ENCODE measurements at places on chromosomes 7 and 10.

- DNase-seq, result no peak
These were observed 2.7 kb downstream of the LRRC20 start for GRCh38 chr10:70379581-70380176.

DNA sequence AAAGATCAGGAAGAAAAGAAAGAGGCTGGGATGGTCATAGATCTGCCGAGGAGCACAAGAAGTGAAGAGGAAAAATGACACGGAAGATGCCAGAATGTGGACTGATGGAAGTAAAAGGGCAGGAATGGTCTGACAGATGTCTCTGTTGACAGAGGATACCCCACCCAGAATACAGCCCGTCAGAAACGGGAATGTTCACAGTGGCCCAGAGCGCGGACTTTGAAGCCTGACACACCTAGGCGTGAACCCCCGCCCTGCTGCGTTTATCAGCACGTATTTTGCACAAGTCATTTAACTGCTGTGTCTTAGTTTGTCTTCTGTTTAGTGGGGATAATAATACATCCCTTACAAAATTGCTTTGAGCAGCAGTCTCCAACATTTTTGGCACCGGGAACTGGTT lies 27.1 kb downstream of the AKR1B1 start:
- DNase-seq, result no peak

- DNase-seq, result no peak
These were observed 825.1 kb upstream of the ZWINT start for GRCh38 chr10:57186201-57186600.

DNA sequence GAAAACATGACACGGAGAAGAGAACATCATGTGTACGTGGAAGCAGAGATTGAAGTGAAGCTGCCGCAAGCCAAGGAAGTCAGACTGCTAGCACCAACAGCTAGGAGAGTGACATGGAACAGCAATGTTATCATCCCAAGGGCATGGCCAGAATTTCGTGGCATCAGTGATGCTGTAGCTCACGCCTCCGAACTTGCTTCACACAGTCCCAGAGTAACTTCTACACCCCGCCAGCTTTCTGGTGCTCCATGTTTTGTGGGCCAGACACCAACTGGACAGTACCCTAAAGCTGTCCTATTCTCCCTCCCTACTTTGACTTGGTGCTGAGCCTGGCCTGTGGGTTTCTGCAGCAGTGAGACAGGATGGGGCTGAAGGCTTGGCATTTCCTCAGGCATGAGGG lies 33.0 kb upstream of the EMX2 start:
- no peak for DNase-seq

DNA sequence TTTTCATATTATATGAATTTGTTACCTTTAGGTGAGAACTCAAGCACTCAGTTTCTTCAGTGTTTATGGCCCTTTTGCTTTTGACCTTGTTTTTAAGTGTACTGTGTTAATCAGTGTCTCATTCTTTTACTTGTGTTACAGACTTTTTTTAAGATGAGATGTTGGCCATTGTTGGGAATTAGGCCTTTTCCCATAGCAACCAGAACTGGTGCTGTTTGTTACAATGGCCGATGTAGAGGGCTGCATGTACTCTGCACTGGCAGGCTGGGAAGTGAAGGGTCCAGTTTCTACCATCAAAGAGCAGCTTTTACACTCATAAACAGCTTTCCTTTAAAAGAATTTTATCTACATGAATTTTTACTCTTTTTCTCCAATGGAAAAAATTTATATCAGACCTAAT lies 65.1 kb downstream of the SHH start:
- DNase-seq, result no peak

DNA sequence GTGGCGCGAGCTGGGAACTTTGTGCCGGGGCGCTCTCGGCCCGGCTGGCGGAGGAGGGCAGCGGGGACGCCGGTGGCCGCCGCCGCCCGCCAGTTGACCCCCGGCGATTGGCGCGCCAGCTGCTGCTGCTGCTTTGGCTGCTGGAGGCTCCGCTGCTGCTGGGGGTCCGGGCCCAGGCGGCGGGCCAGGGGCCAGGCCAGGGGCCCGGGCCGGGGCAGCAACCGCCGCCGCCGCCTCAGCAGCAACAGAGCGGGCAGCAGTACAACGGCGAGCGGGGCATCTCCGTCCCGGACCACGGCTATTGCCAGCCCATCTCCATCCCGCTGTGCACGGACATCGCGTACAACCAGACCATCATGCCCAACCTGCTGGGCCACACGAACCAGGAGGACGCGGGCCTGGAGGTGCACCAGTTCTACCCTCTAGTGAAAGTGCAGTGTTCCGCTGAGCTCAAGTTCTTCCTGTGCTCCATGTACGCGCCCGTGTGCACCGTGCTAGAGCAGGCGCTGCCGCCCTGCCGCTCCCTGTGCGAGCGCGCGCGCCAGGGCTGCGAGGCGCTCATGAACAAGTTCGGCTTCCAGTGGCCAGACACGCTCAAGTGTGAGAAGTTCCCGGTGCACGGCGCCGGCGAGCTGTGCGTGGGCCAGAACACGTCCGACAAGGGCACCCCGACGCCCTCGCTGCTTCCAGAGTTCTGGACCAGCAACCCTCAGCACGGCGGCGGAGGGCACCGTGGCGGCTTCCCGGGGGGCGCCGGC lies 870 bp downstream of the FZD1 start:
- no peak for DNase-seq

GRCh38 chr10:103500481-103500880 lies 7.0 kb downstream of the NEURL1 start:
- DNase-seq, result no peak

DNA sequence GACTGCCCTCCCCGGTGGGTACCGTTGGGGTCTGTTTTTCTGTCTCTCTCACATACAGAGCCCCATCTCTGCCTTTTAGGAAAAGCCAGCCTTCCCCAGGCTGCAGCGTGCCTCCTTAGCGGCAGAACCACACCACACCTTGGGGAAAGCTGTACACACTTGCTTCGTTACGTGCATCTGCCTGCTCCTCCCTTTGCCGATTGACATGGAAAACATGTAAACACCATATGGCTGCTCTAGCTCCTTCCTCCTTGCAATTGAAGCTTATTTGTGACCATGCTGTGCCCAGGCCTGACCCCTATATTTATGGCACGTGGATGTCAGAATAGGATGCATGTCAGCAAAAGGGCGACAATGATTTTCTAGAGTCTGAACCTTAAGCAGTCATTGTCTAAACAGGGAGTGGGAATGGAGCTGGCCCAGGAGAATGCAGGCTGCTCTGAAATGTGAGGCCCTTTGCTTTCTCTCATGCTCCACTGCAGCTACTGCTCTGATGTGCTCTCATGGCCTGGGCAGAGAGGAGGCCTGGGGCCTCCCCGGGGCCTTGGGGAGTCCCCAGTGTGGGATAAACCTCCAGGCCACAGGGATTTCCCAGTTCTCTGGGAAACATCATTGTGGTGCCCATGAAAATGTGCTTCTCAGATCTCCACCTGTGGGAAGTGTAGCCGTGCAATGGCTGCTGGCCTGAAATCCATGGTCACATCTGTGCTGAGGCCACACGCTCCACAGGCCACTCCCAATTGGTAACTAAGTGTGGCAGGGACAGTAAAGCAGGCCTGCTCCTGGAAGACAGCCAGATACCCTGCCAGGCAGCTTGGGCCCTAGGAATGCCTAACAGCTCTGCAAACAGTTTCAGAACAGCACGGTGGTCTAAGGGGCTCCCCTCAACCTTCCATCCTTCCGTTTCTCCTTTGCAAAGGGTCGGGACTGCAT lies 18.6 kb downstream of the PDE6C start:
- no peak for DNase-seq

GRCh38 chr7:121953601-121954000 lies 80.6 kb downstream of the PTPRZ1 start:
- DNase-seq, result no peak

GRCh38 chr7:16838386-16838785 lies 33.6 kb upstream of the AGR2 start:
- DNase-seq, result no peak

- peak; percentile 72 for DNase-seq
These were observed 26.1 kb downstream of the FAM53B start for GRCh38 chr10:124717911-124718741.

- no peak for DNase-seq
These were observed 152.7 kb upstream of the PCBD1 start for GRCh38 chr10:71040846-71041605.

DNA sequence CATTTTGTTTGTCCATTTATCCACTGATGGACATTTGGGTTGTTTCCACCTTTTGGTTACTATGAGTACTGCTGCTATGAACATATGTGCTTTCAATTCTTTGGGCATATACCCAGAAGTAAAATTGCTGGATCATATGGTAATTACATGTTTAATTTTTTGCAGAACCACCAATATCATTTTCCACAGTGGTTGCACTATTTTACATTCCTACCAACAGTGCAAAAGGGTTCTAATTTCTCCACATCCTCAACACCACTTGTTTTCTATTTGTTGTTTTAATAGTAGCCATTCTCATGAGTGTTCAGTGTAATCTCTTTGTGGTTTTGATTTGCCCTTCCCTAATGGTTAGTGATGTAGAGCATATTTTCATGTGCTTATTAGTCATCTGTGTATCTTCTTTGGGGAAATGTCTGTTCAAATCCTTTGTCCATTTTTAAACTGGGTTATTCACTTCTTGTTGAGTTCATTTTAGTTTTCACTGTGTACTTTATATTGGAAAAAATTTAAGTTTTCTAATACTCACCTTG lies 101.9 kb downstream of the HIBADH start:
- no peak for DNase-seq

DNA sequence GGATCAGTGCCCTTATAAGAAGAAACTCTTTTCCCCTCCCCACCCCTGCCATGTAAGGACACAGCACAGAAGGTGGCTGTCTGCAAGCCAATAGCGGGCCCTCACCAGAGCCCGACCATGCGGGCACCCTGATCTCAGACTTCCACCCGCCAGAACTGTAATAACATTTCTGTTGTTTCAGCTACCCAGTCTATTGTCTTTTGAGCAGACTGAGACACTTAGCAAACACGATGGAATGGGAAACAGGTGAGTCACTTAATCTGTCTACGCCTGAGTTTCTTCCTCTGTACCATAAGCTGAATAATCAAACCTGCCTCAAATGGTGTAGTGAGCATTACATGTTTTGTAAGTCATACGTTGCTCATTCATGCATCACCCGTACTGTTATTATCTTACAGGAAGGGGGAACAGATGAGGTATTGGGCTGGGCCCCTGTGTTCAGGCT lies 58.2 kb downstream of the STRA8 start:
- DNase-seq, result no peak

GRCh38 chr10:26682931-26683330 lies 14.6 kb upstream of the PDSS1 start:
- no peak for DNase-seq

- DNase-seq, result no peak
These were observed 514 bp upstream of the GAD2 start for GRCh38 chr10:26215935-26216584.

DNA sequence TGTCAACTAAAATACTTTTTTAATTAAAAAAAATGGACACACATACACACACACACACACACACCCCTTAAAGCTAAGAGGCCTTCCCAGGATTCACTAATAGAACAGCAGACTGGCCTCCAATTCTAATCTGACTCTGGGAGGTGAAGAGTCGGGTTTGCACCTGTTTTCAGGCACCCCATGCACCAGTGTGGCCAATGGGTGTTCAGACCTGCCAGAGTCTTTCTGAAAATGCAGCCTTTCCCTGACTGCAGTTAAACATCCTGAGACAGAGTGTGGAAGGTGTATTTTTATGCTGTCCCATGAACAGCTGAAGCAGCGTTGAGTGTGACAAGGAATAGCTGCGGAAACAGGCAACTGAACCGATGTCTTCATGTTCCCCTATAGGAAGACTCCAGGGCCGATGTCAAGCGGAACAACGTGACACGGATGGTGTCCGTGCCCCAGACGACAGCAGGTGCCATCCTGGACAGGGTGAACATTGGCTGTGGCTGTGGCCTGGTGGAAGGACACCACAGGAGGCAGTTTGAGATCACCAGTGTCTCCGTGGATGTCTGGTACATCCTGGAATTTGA lies 74.6 kb upstream of the LYZL2 start:
- DNase-seq, result no peak

DNA sequence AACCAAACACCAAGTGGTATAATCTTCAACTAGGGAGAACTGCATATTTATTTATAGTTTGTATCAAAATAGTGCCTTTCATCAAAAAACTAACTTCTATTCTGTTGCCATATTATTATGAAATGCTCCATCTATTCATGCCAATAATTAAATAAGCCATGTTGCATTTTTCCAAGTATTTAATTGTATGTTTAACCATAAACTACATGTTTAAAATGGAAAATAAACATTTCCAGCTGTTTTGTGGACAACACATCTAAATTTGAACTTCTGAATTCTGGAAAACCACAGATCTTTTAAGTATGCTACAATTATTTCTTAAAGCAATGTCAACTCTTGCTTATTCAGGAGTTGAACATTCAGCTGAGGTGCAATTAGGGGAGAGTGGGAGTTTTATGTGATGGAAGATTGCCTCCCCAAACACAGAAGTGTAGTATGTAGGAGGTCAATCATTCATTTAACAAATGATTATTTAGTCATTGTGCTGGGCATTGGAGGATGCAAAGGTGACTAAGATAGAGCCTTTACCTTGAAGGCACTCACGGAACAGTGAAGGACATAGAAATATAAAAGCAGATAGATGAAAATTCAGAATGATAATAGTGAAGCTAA lies 80.7 kb upstream of the PPP1R3C start:
- DNase-seq, result no peak

GRCh38 chr7:137985253-137985896 lies 16.5 kb downstream of the CREB3L2 start:
- no peak for DNase-seq

- DNase-seq, result no peak
These were observed 4.0 kb downstream of the BMPER start for GRCh38 chr7:33909318-33909717.

DNA sequence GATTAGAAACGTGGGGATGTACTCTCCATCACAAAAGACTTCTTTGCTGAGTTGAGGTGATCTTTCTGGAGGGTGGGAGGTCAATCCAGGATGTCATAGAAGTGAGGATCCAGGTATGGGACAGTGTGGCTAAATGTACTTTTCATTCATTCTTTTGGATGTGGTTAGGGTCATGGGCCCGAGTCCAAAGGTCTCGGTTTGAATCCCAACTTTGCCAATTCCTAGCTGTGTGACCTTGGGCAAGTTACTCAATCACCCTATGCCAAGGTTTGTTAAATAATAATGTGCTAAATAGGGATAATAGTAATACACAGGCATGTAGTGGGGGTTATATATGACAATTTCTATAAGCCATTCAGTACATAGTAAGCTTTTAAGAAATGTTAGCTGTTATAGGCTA lies 91.4 kb downstream of the SAMD9 start:
- DNase-seq, result no peak

GRCh38 chr7:25262586-25262985 lies 34.3 kb upstream of the NPVF start:
- DNase-seq, result no peak

- DNase-seq, result peak; percentile 49
These were observed 73.3 kb downstream of the PRPF18 start for GRCh38 chr10:13659887-13660550.

DNA sequence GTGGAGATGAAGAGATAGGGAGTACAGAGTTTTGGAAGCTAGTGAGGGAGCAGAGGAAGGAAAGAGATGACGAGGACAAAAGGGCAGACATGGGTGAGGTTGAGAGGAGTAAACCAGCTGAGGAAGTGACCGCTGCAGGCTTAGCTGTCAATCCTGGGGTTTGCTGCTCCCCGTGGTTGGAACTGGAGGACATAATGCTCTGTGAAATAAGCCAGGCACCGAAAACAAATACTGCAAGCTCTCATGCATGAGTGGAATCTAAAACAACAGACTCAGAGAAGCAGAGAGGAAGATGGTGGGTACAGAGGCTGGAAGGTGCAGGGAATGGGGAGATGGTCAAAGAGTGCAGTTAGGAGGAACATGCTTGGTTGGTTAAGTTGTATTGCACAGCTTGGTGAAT lies 482.2 kb upstream of the C7orf33 start:
- no peak for DNase-seq

GRCh38 chr7:118289476-118289875 lies 65.0 kb downstream of the ANKRD7 start:
- no peak for DNase-seq
